ENCODE measurements at places on chromosomes 12 and 14. TPM values are rescaled to one million over a fixed set of nuclear protein-coding genes. Genes with fewer than 3 reads are reported as not detected.

DNA sequence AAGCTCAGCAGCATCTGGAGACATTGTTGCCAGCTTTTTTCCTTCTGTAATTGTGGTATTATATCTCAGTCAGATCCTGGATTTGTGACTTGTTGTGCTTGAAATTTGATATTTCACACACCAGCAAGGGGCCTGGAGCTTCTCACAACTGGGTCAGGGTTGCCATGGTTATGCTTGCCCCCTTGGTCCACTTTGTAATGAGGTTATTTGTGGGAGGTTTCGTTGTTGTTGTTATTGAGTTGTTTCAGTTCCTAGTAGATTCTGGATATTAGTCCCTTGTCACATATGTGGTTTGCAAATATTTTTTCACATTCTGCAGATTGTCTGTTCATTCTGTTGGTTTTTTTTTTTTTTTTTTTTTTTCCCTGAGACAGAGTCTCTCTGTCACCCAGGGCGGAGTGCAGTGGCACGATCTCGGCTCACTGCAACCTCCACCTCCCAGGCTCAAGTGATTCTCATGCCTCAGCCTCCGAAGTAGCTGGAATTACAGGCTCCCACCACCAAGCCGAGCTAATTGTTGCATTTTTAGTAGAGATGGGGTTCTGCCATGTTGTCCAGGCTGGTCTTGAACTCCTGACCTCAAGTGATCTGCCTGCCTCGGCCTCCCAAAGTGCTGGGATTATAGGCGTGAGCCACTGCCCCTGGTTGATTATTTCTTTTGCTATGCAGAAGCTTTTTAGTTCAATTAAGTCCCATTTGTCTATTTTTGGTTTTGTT is 80.6 kb upstream of the ETV6 start:
- no peak overlapping the region for H3K4me3 ChIP-seq
- DNase-seq, result no peak
- H3K27ac ChIP-seq, result no peak overlapping the region
- no peaks in the 10 kb centered on the region for H3K4me1 ChIP-seq
- no peaks in the 10 kb centered on the region for H3K27me3 ChIP-seq

GRCh38 chr14:60212503-60213371 is 36.3 kb upstream of the PPM1A start:
- H3K27ac ChIP-seq, result no peak overlapping the region
- DNase-seq, result no peak
- H3K4me1 ChIP-seq, result peaks cover 13% of the 10 kb centered on the region

GRCh38 chr12:103779410-103780092 is 61.5 kb downstream of the NT5DC3 start:
- H3K27me3 ChIP-seq, result no peaks in the 10 kb centered on the region
- no peak overlapping the region for H3K4me3 ChIP-seq
- H3K27ac ChIP-seq, result no peak overlapping the region
- no peak for DNase-seq

GRCh38 chr14:60092526-60092920 is 800 bp downstream of the PCNX4 start:
- H3K4me3 ChIP-seq, result peak overlapping the region; percentile 95
- DNase-seq, result no peak
- H3K4me1 ChIP-seq, result peaks cover 29% of the 10 kb centered on the region
- H3K27me3 ChIP-seq, result no peaks in the 10 kb centered on the region
- H3K27ac ChIP-seq, result peak overlapping the region; percentile 98

GRCh38 chr14:65703996-65704395 is 291.5 kb downstream of the FUT8 start:
- H3K4me3 ChIP-seq, result no peak overlapping the region
- H3K36me3 ChIP-seq, result no peaks in the 10 kb centered on the region
- no peak for DNase-seq
- no peak overlapping the region for H3K27ac ChIP-seq

DNA sequence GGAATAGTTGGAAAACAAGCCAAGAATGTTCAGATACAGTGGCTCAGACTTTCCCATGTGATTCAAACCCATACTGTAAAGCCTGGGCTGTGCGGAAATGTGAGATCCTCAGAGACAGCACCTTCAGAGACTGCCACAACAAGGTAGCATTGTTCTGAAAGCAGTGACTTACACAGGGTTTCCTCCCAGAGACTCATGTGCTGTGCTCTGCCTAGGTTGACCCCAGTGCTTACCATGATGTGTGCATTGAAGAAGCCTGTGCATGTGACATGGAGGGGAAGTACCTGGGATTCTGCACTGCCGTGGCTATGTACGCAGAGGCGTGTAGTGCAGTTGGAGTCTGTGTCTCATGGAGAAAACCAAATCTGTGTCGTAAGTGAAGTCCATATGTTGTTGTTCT is 219.4 kb downstream of the LRRK2 start:
- no peak overlapping the region for H3K4me3 ChIP-seq
- H3K27me3 ChIP-seq, result no peaks in the 10 kb centered on the region

DNA sequence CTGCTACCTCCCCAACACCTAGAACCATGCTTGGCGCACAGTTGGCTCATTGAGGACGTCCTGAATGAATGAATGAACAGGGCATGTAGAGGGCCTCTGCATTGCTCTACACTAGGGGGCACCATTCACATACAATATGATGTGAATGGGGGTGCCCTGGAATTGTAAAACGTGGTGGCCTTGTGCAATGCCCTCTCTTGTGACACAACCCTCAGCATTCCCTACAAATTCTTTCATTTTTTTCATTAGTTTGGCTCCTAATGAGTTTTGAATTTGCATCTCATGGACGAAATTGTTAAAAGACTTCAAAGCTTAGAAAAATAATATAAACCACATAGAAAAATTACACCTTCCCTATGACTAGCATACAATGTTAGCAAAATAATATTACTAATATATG is 2.3 kb upstream of the DIO2 start:
- H3K27ac ChIP-seq, result no peak overlapping the region
- no peak overlapping the region for H3K4me3 ChIP-seq
- H3K36me3 ChIP-seq, result no peaks in the 10 kb centered on the region
- no peaks in the 10 kb centered on the region for H3K27me3 ChIP-seq
- DNase-seq, result no peak

- DNase-seq, result no peak
- peaks cover 11% of the 10 kb centered on the region for H3K4me1 ChIP-seq
- no peaks in the 10 kb centered on the region for H3K36me3 ChIP-seq
- H3K27me3 ChIP-seq, result peaks cover 26% of the 10 kb centered on the region
- H3K4me3 ChIP-seq, result peak within 1 kb of the TSS; percentile 51
- H3K27ac ChIP-seq, result no peak within 1 kb of the TSS
Measured at GRCh38 chr14:56810147-56810719, at the start of gene OTX2. OTX2 (minus strand) TSS chr14:56810479; CDS start chr14:56805456, 5,023 bp downstream.

DNA sequence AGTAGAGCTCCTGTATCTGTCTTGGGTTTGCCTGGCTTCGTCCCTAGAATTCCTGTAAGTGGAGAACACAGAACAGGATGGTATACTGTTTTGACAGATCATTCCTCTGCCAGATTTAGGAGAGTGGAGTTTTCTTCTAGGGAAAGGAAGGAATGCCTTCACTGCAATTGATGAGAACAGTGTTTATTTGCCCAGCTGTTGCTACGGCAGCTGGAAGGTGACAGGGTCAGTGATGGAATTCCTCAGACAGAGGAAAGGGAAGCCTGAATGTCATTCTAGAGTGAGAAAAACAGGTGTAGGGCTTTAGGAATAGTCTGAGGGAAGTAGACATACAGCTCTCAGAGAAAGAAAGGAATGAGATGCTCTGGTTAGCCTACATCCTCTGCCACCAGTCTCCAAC is 11.7 kb downstream of the CSRNP2 start:
- H3K27me3 ChIP-seq, result no peaks in the 10 kb centered on the region
- H3K4me3 ChIP-seq, result no peak overlapping the region
- no peak overlapping the region for H3K27ac ChIP-seq
- peaks cover 8% of the 10 kb centered on the region for H3K4me1 ChIP-seq

DNA sequence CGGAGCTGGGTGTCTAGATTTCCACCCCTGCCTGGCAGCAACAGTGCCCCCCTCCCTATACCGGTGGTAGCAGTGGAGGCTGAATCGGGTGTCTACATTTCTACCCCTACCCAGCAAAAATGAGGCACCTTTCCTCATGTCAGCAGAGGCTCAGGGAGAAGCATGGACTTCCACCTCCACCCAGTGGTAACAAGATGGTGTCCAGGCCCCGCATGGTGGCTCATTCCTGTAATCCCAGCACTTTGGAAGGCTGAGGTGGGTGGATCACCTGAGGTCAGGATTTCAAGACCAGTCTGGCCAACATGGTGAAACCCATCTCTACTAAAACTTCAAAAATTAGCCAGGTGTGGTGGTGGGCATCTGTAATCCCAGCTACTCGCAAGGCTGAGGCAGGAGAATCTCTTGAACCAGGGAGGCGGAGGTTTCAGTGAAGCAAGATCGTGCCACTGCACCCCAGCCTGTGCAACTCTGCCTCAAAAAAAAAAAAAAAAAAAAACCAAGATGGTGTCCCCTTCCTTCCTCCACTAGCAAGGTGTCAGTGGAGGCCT is 35.5 kb upstream of the OR5AU1 start:
- no peaks in the 10 kb centered on the region for H3K36me3 ChIP-seq
- no peak for DNase-seq
- no peaks in the 10 kb centered on the region for H3K27me3 ChIP-seq
- H3K4me1 ChIP-seq, result peaks cover 4% of the 10 kb centered on the region
- no peak overlapping the region for H3K27ac ChIP-seq

- no peaks in the 10 kb centered on the region for H3K4me1 ChIP-seq
- no peak for DNase-seq
- no peak overlapping the region for H3K4me3 ChIP-seq
- H3K27me3 ChIP-seq, result no peaks in the 10 kb centered on the region
- no peaks in the 10 kb centered on the region for H3K36me3 ChIP-seq
- no peak overlapping the region for H3K27ac ChIP-seq
Measured at GRCh38 chr14:57290751-57291150, 22.0 kb downstream of the AP5M1 start.

DNA sequence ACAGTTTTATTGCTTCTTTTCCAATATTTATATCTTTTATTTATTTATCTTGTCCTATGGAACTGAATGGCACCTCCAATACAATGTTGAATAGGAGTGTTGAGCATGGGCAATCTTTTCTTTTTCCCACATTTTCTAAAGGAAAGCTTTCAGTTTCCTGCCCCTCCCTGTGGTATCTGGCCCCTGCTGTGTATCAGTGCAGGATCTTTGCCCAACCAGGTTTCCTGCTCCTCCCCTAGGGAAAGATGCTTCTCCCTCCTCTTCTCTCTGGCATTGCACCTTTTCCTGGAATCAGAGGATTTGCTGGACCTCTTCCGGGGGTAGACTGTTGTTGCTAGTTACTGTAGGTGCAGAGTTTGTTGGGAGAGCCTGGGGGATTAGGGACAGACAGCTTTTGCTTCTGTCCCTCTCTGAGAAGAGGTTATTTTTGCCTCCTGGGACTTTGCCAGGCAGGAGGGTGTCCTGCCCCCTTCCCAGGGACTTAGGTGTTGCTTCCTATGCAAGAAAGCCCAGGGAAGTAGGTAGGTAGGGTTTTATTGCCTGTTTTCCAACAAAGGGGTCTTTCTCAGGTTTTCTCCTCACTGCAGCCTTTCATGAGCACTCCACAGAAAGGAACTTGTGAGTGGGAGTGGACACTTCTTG is 67.6 kb downstream of the POLR3B start:
- H3K36me3 ChIP-seq, result no peaks in the 10 kb centered on the region
- H3K4me3 ChIP-seq, result no peak overlapping the region
- H3K27me3 ChIP-seq, result no peaks in the 10 kb centered on the region

GRCh38 chr12:56082967-56083366 is 3.0 kb downstream of the ERBB3 start:
- H3K27me3 ChIP-seq, result no peaks in the 10 kb centered on the region
- no peak for DNase-seq
- no peak overlapping the region for H3K4me3 ChIP-seq
- H3K4me1 ChIP-seq, result peaks cover 5% of the 10 kb centered on the region
- H3K36me3 ChIP-seq, result no peaks in the 10 kb centered on the region

DNA sequence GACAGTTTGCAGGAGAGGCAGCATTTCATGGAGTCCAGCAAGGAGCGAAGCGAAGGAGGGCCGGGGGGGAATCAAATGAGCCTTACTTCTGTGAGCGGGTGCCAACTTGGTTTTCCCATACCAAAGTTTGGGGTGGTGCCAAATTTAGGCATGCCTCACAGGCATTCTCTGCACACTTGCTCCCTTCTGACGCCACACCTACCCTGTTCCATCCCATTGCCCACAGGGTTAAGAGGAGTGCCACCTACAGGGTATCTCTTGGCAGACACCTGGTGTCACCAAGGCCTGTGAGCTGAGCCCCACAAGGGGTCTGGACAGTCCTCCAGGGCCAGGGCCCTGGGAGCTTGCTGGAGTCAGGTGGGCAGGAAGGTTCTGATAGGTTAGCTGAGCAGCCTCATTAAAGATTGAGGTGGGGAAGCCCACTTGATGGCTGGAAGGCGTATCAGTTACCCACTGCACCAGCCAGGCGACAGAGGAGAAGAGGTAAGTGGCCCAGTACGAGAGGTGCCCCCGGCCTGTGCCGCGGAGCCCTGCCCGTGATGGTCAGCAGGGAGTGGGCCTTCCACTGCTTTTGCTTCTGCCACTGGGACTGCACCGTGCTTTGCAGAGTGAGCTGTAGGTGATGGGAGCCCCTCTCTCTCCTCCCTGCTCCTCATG is 45.2 kb downstream of the DEGS2 start:
- H3K4me3 ChIP-seq, result no peak overlapping the region
- no peak overlapping the region for H3K27ac ChIP-seq
- no peaks in the 10 kb centered on the region for H3K36me3 ChIP-seq
- H3K4me1 ChIP-seq, result peaks cover 11% of the 10 kb centered on the region
- H3K27me3 ChIP-seq, result no peaks in the 10 kb centered on the region
- no peak for DNase-seq

DNA sequence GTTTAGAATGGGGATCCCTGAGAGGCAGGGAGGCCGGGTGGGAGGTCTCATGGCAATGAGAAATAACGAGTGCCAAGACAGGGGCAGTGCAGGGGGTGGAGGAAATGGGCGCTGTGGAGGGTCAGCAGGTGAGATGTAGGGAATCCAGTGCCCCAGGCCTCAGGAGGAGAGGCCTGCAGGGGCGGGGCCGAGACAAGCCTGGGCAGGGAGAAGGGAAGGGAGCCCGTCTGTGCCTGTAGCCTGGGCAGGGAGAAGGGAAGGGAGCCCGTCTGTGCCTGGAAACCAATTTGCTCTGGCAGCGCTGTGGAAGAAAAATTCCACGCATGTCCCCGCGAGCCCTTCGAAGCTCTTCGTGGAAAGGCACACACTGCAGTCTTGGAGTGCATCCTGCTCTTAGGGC is 10.6 kb upstream of the NCOR2 start:
- H3K4me3 ChIP-seq, result no peak overlapping the region
- DNase-seq, result no peak
- no peak overlapping the region for H3K27ac ChIP-seq
- H3K36me3 ChIP-seq, result no peaks in the 10 kb centered on the region

GRCh38 chr14:69214393-69214792 is 23.1 kb downstream of the EXD2 start:
- peaks cover 5% of the 10 kb centered on the region for H3K4me1 ChIP-seq
- no peak overlapping the region for H3K27ac ChIP-seq
- no peaks in the 10 kb centered on the region for H3K36me3 ChIP-seq
- no peak for DNase-seq
- no peak overlapping the region for H3K4me3 ChIP-seq

The GLS2 gene
- not detected for total RNA-seq

The CCDC196 gene
- not detected for total RNA-seq

The FKBP11 gene
- total RNA-seq, result 19.0 TPM
